ENCODE measurements at places on chromosomes 12 and 14. TPM values are rescaled to one million over a fixed set of nuclear protein-coding genes. Genes with fewer than 3 reads are reported as not detected.

LPAR5 gene
- total RNA-seq: 0.27 TPM

KRT82 gene
- total RNA-seq: not detected

DBX2 gene
- not detected for total RNA-seq

MIP gene
- not detected for total RNA-seq

SIX4 gene
- 21.7 TPM for total RNA-seq

HPD gene
- total RNA-seq: not detected

SLC38A4 gene
- 9.4 TPM for total RNA-seq

OR2AP1 gene
- total RNA-seq: not detected

LRRC10 gene
- not detected for total RNA-seq

CEP290 gene
- 31.2 TPM for total RNA-seq

DNA sequence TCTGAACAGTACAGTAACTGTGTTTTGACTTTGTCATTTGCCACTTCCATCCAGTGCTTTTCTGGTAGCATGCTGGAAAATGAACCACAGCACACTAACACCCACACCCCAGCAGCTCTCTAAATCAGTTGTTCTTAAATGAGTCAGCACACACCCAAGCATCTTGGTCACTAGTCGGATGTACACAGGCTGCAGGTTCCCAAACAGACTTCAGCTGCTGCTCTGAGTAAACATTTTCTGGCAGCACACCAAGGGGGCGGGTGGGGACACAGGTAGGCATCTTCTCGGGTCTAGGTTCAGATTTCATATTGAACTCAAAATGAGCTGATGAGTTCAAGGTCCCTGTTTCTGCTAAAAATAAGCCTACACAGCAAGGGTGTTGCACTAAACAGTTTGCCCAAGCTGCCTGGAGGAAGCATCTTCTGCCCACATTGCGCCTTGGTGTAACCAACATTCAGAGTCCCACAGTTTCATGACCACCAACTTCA, 39.8 kb downstream of the IFNG start:
- DNase-seq: no peak

DNA sequence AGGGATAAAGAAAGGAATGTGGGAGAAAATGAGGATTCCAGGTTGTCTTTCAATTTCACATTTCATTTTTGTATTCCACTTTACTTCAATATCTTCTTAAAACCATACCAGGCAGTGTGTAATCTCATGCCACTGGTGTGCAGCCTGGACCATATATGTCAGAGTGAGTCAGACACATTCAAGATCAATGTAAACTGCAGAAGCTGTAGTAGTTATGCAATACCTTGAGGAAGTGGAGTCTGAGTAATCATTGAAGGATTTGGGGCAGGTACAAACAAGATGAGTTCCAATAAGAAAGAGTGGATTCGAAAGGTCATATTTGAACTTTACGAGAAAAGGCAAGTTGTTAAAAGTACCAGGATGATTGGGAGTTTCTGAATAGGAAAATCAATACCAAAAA, 14.1 kb downstream of the PLCZ1 start:
- DNase-seq: no peak

- no peak for DNase-seq
Observed at GRCh38 chr12:49705479-49706134, 1.6 kb downstream of the FMNL3 start.

GRCh38 chr12:56863789-56864188, 70.4 kb downstream of the SDR9C7 start:
- DNase-seq: no peak

- no peak for DNase-seq
Observed at GRCh38 chr14:87170179-87170578, 822.8 kb downstream of the GALC start.

- no peak for DNase-seq
Observed at GRCh38 chr12:64699504-64700115, 59.6 kb downstream of the GNS start.

DNA sequence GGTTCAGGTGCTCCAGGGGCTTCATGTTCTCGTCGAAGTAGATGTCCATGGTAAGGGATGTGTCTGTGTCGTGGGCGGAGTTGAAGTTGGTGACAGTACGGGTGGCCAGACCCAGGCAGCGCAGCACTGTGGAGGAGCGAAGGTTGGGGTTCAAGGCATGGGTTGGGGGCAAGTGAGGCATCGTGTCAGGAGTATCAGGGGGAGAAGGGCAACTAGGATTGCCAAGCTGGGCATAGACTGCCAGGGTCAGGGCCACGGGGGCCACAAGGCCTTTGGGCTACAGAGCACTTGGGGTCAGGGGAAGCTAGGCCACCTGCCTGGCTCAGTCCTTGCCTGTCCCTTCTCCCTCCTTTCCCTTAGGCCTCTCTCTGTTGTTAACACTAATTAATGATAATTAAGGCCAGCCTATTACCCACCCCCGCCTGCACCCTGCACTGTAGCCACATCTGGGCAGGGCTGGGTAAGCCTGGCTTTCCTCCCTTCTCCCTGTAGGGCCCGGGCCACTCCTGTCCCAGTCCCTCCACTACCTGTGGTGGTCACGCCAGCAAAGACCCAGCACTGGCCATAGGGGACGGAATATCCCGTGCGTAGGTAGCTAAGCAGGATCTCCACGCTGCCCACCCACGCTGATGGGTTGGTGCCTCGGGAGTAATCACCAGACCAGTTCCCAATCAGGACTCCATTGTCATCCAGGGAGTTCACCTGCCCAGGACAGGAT, 4.3 kb downstream of the TGM1 start:
- DNase-seq: no peak

- no peak for DNase-seq
Observed at GRCh38 chr14:94058128-94058673, 22.8 kb downstream of the DDX24 start.

GRCh38 chr12:7451756-7452155, 7.8 kb upstream of the CD163L1 start:
- no peak for DNase-seq

DNA sequence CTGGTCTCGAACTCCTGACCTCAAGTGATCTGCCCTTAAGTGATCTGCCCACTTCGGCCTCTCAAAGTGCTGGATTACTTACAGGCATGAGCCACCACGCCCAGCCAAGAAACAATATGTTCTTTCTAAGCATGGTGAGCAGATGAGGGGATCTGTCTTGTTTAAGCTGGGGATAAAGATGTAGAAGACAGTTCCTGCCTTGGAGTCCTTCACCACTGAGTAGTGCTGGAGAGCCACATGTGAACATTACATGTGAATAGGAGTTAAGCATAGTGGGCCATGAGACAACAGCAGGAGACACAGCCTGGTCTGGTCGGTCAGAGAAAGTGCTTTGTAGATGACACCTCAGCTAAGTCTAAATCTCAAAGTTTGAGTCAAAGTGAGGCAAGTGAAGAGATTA, 26.0 kb downstream of the TMBIM6 start:
- no peak for DNase-seq

- no peak for DNase-seq
Observed at GRCh38 chr12:9711664-9712063, 21.2 kb downstream of the CLECL1 start.

GRCh38 chr14:89619596-89619995, 202.6 kb upstream of the FOXN3 start:
- no peak for DNase-seq

DNA sequence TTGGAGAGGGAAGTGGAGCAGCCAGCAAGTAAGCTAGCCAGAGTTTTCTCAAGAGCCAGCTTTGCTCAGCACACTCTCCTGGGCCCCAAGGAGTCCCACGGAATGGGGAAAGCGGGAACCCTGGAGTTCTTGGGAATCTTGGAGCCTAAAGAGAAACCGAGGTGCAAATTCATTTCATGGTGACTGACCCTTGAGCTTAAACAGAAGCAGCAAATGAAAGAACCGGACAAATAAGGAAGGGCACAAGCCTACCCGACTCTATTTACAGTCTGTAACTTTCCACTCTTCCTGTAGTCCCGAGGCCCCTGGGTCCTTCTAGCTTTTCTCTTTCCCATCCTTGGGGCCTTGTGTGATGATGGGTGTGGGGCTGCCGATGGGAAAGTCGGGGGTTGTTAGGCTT, 18.1 kb upstream of the TIGAR start:
- no peak for DNase-seq

DNA sequence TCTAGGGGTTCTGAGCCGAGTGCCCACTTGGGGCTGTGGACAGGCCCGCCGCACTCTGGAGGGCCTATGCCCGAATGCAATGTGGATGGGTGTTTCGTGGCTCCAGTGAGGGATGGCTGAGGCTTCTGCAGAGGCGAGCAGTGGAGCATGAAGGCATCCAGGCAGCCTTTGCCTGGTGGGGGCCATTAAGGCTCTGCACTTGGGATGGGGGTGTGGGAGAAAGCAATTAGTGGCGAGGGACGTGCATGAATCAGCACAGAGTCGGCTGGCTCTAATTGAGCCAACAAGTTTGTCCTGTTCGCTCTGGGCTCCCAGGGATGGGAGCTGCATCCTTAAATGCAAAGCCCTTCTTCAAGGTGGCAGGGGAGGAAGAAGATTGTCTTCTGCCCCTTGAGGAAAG, 346.9 kb upstream of the FKBP4 start:
- no peak for DNase-seq

DNA sequence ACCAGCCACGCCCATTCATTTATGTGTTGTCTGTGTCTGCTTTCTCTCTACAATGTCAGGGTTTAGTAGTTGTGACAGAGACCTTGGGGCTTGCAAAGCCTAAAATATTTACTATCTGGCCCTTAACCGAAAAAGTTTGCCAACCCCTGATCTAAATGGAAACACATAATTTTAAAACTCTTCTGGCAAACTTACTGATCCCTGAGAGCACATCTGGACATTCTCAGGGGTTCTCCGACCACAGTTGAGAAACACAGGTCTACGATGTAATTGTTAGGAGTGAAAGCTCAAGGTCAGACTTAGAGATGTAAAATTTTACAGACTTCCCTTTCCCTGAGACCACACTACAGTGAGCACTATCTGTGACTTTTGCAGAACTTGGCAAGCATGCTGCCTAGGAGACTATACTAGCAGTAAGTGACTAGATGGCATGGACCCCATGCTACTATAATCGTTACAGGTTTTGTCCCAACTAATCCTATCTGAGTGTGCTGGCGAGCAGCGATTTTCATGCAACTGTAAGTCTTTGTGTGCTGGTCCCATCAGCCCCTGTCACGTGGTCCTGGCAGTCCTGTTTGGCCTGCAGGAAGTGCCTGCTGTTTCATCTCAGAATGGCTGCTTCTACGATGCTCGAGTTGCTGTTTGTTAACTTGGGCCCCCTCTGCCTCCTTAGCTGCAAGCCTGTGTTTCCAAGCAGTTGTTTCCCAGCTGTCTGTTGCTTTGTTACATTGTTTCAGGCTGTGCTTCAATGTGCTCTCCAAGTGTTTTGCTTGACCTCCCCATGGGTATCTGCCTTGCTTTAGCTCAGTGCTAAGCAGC, 21.6 kb downstream of the TMTC2 start:
- DNase-seq: no peak

GRCh38 chr12:103986829-103987228, 21.2 kb downstream of the TDG start:
- no peak for DNase-seq

DNA sequence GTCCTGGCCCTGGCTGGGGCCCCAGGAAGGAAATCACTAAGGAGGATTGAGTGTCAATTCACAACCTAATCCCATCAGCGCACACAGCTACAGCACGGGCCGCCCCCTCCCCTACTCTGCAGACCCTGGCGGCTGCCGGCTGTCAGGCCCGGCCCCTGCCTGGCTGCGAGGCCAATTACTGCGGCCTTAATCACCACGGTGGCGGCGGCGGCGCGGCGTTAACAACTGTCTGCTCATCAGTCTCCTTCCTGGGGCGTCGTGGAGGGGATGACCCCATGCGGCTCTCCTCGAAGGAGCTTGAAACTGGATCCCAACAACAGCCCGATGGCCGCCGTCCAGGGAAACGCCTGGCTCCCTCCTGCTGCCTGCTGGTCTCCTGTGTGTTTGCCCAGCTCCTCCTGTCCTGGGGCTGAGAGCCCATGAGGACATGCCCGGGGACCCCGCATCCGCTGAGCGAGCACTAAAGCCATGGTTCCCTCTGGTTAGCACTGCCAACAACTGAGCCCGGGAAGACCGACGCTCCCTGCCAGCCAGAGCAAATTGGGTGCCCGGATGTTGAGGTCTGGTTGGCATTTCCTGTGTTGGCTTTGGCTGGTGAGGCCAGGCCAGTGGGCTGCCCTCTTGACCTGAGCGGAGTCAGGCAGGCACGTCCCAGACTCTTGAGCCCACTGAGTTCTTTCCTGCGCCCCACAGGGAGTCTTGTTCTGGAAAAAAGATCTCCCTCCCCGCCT, 21.8 kb upstream of the EIF2B2 start:
- DNase-seq: no peak
